ENCODE measurements at places on chromosomes 7 and 10.

- DNase-seq = no peak
These were observed 164.2 kb downstream of the DGKI start for GRCh38 chr7:137682596-137682995.

DNA sequence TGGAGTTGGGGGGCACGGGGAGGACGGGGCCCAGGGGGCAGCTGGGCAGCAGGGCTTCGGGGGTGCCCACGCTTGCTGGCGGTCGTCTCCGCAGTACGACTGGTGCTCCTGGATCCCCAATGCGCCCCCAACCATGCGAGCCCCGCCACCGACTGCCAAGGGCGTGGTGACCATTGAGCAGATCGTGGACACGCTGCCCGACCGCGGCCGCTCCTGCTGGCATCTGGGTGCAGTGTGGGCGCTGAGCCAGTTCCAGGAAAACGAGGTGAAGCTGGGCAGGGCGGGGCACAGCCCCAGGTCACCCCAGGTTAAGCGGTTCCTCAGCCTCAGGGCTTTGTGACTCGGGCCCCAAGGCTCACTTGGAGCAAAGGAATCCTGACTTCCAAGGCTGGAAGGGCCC lies 70.0 kb downstream of the ALOX5 start:
- DNase-seq = no peak

- no peak for DNase-seq
These were observed 542.0 kb downstream of the TNS3 start for GRCh38 chr7:47039904-47040303.

- DNase-seq = no peak
These were observed 15.7 kb upstream of the NDUFA5 start for GRCh38 chr7:123573341-123573740.

DNA sequence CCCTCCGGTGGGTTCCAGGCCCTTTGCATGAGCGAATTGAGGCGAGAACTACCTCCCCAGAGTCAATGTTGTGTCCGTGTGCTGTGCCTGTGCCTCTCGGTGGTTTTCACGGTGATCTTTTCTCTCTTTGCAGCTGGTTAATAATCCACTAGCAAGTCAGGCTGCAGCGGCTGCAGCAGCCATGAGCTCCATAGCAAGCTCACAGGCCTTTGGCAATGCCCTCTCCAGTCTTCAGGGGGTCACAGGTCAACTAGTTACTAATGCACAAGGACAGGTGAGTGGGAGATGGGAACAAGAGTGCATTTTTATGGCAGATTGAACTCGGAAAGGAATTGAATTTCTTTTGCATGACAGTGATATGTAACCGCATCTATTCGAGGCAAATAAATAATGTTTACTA lies 159.7 kb upstream of the YAE1 start:
- DNase-seq = no peak

DNA sequence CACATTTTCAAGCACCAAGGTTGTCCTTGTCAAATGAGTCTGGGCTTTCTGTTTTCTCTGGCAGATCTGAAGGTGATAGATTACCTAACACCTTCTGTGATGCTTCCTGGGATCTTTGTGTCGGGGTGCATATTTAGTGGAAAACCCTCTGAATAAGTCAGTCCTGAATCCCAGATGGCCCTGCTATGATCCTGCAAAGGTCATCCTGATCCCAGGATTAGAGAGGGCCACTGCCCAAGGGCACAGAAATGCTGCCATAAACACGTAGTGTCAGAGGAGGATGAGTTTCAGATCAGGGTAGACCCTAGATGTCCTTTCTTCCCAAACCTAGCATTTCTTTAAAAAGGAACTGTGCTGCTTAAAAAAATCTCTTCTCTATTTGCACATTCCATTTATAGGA lies 19.0 kb downstream of the AGR2 start:
- no peak for DNase-seq

GRCh38 chr10:88062798-88063472 lies 199.5 kb downstream of the PTEN start:
- no peak for DNase-seq

DNA sequence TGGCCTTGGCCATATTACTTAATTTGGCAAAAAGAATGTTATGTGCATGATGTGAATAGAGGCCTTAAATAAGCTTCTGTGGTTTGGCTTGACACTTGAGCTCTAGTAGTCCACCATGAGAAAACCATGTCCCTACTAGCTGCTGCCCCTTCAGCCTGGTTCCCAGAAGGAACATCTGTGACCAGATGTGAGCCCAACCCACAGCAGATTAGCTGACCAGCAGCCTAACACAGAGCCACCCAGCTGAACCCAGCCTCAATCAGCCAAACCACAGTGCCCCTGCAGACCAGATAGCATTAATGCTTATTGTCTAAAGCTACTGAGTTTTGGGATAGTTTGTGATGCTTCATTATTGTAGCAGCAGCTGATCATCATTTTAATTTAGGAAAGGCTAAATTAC lies 16.6 kb downstream of the JAZF1 start:
- no peak for DNase-seq

DNA sequence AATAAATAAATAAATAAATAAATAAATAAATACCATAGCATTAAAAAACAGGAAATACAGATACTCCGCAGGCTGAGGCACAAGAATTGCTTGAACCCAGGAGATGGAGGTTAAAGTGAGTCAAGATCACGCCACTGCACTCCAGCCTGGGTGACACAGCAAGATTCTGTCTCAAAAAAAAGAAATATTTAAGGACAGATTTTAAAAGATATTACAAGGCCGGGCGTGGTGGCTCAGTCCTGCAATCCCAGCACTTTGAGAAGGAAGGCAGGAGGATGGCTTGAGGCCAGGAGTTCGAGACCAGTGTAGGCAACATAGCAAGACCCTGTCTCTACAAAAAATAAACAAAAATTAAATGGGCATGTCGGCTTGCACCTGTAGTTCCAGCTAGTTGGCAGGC lies 17.5 kb upstream of the SNX8 start:
- no peak for DNase-seq

DNA sequence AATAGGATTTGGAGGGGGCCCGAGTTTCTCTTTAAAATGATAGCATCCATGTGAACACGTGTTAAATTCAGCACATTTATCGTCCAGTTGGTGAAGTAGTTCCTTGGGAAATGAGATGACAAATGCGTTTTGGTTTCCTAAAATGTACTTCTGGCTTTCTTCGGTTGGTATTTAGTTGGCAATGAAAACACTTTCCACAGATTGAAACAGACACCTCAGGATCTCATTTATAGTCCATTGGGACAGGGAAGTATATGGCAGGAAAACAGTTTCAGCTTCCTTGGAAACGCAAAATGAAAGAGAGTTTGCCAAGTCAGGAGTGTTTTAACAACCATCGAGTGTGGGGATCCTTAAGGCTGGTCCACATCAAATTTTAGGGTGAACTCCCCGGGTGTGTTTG lies 19.4 kb upstream of the LYZL1 start:
- DNase-seq = no peak

GRCh38 chr7:45001138-45001694 lies 1.2 kb downstream of the CCM2 start:
- peak; percentile 77 for DNase-seq

GRCh38 chr10:114307731-114308130 lies 68.7 kb downstream of the VWA2 start:
- DNase-seq = no peak

DNA sequence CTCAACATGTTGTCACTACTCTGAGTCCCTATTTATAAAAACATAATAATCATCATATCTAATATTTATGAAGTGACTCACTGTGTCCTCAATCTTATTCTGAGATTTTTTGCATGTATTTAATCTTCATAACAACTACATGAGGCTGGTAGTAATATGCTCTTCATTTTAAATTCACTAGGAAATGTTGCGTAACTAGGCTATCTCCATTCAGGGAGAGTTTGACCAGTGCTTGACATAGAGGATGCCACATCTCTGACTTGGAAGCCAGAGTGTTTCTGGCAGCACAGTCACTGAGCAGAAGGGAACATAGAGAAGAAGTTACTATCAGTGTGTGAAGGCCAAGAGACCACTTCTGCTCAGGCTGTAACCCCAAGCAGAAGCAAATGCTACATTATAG lies 88.9 kb downstream of the FAM13C start:
- DNase-seq = no peak

GRCh38 chr7:157974678-157975230 lies 612.9 kb downstream of the PTPRN2 start:
- DNase-seq = no peak

DNA sequence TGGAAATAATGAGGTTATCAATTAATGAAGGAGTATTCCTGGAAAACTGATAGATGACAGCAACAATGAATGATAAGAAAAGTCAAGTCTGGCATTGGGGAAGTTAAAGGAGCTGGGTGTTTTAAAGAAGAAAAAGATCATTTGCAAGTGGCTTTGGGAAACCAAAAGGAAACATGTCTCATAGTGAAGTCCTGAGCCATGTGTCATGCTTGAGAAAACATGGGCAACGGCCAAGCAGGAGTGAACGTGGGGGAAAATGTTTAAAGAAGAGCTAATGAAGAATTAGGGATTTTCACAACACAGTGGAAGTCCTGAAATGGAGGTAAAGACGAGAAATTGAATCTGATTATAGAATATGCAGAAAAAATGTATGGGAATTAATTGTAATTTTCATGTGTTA lies 1383.2 kb upstream of the CELF2 start:
- no peak for DNase-seq

DNA sequence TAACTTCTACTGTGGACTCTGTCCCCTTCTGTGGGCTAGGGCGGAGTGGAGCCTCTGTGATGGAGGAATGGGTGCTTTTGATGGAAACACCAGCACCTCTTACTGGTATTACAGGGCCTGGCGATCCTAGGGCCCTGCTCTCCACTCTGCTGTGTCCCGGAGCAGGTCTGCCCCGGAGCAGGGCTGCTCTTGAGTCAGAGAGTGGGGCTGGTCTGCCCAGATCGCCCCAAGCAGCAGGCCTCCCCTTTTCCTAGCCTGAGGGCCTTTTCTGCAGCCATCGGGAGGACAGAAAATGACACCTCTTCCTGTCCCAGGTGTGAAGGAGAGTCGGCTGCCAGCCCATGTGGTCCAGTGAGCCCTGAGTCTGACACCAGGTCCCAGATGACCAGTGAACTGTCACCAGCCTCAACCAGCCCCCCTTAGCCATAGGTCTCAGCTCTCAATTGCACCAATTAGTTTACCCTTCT lies 1.4 kb downstream of the ZNF282 start:
- DNase-seq = no peak

DNA sequence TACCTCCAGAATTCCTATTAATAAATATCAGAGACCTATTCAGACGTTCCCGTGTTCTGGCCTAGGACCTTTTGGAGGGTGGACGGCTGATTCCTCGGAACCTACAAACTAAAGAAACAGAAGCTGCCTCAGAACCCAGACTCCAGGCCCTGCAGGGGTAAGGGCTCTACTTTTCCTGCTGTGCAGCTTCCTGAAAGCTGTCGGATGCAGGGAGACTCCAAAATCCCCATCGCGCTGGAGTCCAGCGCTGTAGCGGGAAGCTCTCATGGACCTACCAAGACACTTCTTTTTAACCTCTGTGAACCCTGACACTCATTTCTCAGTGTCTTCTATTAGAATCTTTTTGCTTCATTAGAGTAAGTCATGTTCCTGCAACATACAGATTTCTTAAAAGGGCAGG lies 244.5 kb upstream of the PITRM1 start:
- no peak for DNase-seq

DNA sequence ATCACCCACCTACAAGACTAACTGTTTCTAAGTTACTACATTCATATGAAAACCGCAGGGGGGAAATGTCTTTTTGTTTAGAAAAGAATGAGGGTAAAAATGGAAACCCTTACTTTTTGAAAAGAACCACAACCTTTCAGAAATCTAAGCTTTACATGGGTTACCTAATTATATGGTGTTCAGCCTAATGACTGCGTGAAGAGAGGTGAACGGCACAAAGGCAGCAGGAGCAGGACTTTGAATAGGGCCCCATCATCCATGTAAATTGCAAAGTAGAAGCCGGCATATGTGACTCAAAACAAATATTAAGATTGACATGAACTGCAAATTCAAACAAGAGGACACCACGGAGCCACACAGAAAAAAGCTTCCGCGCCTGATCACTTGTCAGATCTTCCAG lies 25.1 kb downstream of the NEBL start:
- no peak for DNase-seq

DNA sequence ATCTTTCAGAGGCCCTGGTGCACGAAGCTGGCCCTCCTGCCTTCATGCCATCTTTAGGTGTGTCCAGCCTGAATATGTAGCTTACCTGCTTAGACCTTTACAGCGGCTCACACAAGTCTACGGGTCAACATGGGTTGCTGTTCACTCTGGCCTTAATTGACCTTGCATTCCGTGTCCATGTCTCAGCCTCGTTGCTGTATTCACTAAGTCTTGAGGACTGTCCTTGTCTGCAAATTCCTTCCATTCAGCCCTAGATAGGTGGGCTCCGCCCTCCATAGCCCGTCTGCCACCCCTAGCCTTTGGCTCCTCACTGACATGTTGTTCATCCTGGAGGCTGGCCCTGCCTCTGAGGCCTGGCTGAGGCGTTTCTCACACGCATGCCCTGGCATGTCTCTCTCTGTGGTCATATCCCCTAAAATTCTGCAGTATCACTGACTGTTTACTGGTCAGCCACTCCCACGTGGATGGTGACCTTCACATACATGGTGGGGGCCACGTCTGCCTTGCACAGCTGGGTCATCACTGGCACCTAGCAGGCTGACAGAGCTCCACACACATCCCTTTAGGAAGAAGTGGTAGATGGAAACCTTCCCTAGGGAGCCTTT lies 394.1 kb upstream of the MKI67 start:
- no peak for DNase-seq

DNA sequence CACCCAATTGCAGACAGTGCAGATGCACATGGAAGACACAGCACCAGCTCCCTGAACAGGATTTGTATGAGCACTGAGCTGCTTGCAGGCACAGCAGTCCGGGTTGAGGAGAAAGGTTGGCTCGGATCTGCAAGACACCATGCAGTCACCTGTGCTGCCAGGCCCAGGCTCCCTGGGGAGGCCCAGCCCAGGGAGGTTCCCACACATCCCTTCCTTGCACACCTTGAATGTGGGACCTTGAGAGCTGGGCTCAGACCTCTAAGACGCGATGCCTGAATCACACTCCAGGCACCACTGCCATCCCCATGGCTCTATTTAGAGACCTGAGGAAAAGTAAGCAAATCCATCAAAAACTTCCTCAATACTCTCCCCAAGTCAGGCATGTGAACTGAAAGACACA lies 397.7 kb downstream of the TCERG1L start:
- no peak for DNase-seq

All from activated CD8-positive, alpha-beta memory T cell treated with anti-CD3 and anti-CD28 coated beads for 24 hours (primary cell).